ENCODE measurements at places on chromosomes 11 and 22. TPM values are rescaled to one million over a fixed set of nuclear protein-coding genes. Genes with fewer than 3 reads are reported as not detected.
A peak's percentile ranks its signal among the peaks of the same experiment; 100 is the strongest.

GRCh38 chr11:113419454-113420003 lies 31.9 kb downstream of the ANKK1 start:
- no peak for DNase-seq

- no peak for DNase-seq
Observed at GRCh38 chr11:78806214-78807004, 231.7 kb upstream of the NARS2 start.

DNA sequence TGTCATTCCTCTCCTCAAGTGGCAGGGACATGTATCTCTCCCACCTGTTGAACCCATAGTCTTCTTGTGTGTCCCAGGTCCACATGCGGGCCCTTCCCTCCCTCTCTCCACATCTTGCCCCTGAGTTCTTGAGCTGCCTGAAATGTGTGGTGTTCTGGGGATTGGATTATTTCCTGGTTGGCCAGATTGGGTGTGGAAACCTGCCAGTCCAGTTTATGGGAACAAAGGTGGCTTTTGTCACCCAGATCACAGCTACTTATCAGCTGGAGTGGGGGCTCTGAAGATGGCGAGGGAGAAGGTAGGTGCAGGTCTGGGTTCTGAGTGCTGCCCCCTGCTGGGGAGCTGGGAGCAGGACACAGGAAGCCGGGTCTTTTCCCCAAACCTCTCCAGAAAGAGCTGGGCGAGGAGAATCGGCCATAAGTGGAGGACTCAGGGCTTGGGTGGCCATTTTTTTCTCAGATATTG lies 14.2 kb downstream of the DTX4 start:
- peak; percentile 43 for DNase-seq

DNA sequence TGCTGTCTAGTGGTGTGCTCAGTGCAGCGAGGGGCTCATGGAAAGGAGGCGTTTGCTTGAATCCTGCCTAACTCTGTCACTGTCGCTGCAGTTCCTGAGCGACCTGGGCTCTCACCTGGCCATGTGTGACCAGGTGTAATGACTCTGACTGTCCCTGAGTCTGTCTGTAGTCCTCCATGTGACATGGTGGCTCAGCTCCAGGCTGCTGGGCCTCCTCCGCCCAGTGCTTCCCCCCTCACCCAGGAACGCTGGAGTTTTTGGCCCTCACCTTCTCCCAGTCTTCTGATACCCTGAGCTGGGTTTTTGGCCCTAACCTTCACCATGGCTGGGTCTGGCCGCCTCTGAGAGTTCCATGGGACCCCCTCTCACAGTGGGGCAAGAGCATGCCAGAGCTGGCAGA lies 20.3 kb downstream of the MICALL1 start:
- DNase-seq = no peak

GRCh38 chr22:45554040-45554406 lies 51.3 kb downstream of the FBLN1 start:
- DNase-seq = no peak

- no peak for DNase-seq
Observed at GRCh38 chr11:132858223-132858622, 674.1 kb downstream of the OPCML start.

- no peak for DNase-seq
Observed at GRCh38 chr11:134261626-134262488, 8.5 kb downstream of the ACAD8 start.

GRCh38 chr11:118226296-118226695 lies 1.5 kb upstream of the JAML start:
- no peak for DNase-seq

GRCh38 chr11:13215149-13215548 lies 62.4 kb upstream of the BMAL1 start:
- no peak for DNase-seq

DNA sequence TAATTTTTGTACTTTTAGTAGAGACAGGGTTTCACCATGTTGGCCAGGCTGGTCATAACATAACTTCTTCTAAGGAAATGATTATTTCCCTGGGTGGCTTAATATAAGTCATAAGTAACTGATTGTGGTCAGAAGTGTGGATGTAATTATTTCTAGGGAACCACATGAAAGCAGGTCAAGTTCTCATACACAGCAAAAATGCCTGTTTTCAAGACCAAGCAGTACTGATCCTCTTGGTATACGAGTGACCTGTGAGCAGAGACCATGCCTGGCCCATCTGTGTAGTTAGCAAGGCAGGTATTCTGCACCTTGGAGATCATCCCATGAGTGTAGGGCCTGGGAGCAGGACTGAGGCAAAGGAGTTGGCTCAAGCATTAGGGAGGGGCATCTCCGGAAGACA lies 32.5 kb upstream of the NUCB2 start:
- no peak for DNase-seq

GRCh38 chr11:117679461-117679860 lies 117.6 kb downstream of the DSCAML1 start:
- no peak for DNase-seq

GRCh38 chr22:21626735-21627469 lies 2.9 kb downstream of the YDJC start:
- no peak for DNase-seq

DNA sequence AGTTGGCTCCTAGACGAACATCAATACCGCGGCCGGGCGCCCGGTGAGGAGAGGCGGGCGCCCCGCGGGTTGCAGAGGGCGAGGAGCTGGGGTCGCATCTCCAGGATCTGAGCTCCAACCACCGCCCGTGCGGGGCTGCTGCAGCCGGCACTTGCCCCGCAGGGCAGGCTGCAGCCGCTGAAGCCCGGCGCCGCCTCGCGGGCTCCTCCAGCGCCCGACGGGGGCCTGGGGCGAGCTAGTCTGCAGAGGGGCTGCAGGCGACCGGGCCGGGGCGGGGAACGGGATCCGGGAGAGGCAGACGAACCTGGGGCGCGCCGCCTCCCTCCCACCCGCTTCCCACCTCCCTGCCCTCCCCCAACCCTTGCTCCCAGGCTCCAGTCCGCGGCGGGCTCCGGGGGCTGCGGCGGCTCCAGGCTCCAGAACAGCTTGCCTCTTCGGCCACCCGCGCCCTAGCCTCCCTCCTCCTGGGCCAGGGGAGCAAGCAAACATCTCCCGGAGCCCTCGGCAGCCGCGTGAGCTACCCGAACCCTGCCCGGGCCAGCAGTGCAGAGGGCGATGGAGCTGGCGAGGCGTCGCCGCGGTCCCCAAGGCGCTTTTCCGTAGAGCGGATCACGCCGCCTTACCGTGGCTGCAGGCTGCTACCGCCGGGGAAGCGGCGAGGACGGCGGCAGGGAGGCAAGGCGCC lies 802 bp downstream of the TENM4 start:
- no peak for DNase-seq

DNA sequence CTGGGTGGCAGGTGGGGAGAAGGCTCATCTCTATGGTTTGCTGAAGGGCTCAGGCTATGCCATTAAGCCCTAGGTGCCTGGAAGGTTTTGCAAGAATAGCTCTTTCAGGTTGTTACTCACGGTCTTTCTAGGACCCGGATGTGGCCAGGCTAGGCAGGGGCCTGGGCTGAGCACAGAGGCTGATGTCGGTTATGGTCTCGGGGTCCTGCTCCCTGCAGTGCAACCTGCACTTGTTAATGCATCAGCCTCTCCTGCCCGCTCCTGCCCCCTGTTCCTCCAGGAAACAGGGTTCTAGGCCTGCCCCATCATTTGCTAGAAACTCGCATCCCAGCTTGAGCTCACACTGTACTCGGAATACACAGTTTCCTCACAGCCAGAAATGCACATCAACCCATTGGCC lies 79.1 kb upstream of the SLC22A12 start:
- no peak for DNase-seq

DNA sequence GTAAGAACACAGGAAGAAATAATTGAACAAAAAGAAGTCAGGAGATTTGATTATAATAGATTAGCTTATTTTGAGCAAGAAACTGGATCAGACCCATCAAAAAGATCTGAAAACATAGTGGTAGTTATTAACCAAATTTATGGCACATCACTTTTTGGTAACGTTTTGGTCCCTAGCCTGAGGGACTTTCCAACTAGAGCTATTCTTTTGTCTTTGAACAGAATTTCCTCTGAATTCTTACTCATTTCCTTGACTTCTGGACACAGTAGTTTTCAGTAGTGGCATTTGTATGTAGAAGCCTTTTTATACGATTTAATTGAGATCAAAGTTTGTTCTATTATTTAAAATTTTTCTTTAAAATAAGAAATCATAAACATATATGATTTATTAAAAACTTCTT lies 96.5 kb upstream of the PDGFD start:
- DNase-seq = no peak

DNA sequence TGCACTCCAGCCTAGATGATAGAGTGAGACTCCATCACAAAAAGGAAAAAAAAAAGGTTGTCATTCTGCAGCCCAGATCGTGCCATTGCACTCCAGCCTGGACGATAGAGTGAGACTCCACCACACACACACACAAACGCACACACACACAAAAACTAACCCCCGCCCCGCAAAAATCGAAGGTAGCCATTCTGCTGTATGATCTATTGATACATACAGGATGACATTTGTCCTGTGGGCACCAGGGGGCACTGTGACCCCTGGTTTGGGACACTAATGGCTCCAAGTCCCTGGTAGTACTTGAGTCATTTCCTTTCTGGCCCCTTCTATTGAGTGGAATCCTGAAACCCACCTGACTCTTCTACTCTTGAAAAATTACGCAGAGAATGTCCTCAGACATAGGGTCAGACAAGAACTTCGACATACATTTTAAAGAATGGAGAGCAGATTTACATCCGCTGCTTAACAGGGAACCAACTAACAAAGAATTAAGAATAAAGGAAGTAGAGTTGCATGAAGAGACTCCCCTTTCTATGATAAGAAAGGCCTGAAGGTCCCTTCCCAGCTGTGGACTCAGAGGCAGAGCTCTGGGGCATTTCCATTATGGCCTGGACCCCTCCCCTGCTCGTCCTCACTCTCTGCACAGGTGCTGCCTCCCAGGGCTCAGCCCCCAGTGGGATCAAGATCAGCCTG lies 35.0 kb upstream of the PRAME start:
- no peak for DNase-seq

DNA sequence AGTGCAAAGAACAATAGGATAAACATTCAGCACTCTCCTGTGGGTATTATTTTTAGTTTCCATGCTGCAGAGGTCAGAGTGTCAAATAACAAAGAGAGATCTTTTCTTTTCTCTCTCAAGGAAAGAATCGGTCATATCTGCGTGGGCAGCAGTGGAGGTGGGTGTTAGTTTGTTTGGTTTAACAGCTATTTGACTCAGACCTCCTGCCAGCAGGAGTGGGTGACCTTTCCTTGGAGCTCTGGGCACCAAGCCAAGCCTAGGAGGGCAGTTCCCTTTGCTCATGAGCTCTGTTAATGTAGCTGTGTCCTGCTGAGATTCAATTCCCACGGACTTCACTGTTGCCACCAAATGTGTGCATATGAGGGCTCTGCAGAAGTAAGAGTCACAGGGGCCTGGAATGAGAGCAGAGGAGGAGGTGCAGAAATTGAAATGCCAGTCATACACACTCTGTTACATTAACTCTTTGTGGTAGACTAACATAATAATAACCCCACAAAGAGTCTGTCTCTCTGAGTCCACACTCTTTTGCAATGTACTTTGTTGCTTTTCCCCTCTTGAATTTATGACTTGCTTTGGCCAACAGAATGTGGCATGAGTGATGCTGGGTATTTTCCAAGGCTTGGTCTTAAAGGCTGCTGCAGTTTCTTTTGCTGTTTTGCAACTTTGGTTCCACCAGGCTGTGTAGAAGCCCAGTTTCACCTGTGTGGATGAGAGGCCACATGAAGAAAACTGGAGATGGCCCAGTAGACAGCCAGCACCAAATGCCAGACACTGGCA lies 76.0 kb upstream of the GRK3 start:
- no peak for DNase-seq

DNA sequence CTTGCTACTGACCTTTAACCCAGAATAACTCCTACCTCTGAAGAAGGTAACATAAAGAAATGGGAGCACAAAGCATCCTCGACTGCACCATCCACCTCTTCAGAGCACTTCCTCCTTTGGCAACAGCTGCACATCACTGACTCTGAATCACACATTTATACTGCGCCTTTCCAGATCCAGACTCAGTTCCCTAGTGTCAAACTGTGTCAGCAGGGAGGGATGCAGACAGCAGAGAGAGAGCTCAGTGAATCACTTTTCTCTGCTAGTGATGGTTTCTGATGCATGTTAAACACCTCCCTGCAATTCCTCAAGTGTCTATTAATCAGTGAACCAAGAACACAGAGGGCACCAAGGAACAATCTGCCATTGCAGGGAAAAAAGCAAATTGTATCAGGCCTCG lies 118.9 kb downstream of the PLEKHA7 start:
- no peak for DNase-seq

GRCh38 chr11:30370164-30370563 lies 47.3 kb downstream of the ARL14EP start:
- DNase-seq = no peak

DNA sequence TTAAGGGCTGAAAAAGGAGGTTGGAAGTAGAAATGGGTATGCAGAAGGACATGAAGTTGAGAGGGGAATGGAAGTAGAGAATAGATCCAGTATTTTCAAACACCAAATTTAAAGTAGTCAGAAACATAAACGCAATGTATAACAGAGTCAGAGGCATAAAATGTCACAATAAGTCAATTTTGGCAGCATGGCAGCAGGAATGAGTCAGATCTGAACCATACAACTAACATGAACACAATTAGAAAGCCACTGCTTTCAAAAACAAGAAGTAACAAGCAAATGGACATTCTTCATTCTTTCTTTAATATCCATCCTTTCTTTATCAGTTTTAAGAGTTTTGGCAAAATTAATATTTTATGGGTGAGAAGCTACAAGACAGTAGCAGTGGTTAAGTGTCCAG lies 2.5 kb downstream of the CHORDC1 start:
- no peak for DNase-seq

- no peak for DNase-seq
Observed at GRCh38 chr11:30683176-30683575, 97.0 kb upstream of the MPPED2 start.

DNA sequence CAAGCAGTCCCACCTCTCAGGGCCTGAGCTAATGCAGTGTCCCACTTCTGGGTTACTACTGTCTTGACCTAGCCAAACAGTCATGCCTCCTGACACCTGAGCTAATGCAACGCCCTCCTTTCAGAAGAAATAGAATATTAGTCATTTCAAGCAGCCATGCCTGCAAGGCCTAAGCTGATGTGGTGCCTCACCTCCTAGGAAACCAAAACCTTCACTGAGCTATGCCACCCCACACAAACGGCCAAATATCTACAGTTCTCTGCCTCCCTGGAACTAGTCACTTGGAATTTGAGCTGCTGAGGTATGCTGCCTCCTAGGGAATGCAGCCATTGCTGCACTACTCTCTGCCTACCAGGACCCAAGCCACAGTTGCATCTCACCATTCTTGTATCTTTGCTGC lies 8.3 kb upstream of the MS4A6E start:
- DNase-seq = no peak

Gene PTPRCAP
- total RNA-seq = 170 TPM

Gene SCGB2A2
- total RNA-seq = not detected

Gene FOLH1
- total RNA-seq = not detected

Gene LRRC4C
- not detected for total RNA-seq

Gene BRD1
- total RNA-seq = 153 TPM

Gene RFPL1
- total RNA-seq = not detected

Gene C1QTNF4
- total RNA-seq = 1.6 TPM

Gene NRXN2
- total RNA-seq = 0.32 TPM

Gene NXPE2
- not detected for total RNA-seq

Gene KCNQ1OT1
- total RNA-seq = 0.23 TPM

Gene MRGPRE
- not detected for total RNA-seq

All from T-helper 17 cell (primary cell).